Activated CD8-positive, alpha-beta T cell treated with anti-CD3 and anti-CD28 coated beads, Interleukin-2, amount 10 ng/mL, durations not matched to agents 7 days and 5 days (primary cell): ENCODE measurements at places on chromosomes 7 and 10.

GRCh38 chr7:50425318-50425717 lies 24.8 kb downstream of the FIGNL1 start:
- H3K27ac ChIP-seq = no peak overlapping the region
- no peaks in the 10 kb centered on the region for H3K36me3 ChIP-seq
- no peaks in the 10 kb centered on the region for H3K27me3 ChIP-seq
- H3K4me3 ChIP-seq = no peak overlapping the region
- no peak for DNase-seq

DNA sequence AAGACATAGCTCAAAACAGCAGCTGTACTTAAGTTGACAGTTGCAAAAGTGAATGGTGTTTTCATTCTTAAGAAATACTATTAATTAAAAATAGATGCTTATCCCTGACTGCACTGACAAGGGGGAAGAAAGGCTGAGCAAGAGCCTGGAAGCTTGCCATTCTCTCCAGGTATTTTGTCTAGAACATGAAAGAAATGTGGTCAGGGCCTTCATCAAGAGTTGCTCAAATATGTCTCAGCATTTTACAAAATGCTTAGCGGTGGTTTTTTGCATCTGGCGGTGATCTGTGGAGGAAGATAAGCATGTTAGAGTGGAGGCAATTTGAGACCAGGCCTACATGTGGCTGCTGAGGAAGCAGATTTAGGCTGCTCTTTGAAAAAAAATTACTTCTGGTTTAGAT lies 46.4 kb upstream of the CC2D2B start:
- DNase-seq = no peak
- peaks cover 2% of the 10 kb centered on the region for H3K36me3 ChIP-seq
- H3K4me3 ChIP-seq = no peak overlapping the region
- H3K27ac ChIP-seq = no peak overlapping the region

GRCh38 chr10:33120700-33121099 lies 162.7 kb upstream of the ITGB1 start:
- no peak overlapping the region for H3K4me3 ChIP-seq
- no peaks in the 10 kb centered on the region for H3K27me3 ChIP-seq
- H3K36me3 ChIP-seq = peaks cover 7% of the 10 kb centered on the region

DNA sequence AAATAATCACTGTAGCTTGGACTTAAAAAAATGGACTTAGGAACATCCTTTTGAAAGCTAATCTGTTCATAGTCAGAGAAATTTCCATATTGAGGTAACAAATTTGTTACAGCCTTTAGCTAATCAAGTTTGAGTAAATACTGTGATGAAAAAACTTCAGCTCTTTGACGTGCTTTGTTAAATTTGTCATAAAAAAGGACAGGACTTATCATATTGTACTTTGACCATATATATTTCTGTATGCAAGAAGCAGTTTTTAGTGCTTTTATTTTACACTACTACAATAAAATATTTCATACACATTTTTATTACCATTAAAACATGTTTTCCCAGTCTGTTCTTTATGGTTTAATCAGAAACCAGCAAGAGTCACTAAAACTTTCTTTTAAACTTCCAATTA lies 14.5 kb upstream of the CYCS start:
- no peaks in the 10 kb centered on the region for H3K4me1 ChIP-seq
- H3K27me3 ChIP-seq = no peaks in the 10 kb centered on the region
- no peak overlapping the region for H3K27ac ChIP-seq
- H3K4me3 ChIP-seq = no peak overlapping the region

DNA sequence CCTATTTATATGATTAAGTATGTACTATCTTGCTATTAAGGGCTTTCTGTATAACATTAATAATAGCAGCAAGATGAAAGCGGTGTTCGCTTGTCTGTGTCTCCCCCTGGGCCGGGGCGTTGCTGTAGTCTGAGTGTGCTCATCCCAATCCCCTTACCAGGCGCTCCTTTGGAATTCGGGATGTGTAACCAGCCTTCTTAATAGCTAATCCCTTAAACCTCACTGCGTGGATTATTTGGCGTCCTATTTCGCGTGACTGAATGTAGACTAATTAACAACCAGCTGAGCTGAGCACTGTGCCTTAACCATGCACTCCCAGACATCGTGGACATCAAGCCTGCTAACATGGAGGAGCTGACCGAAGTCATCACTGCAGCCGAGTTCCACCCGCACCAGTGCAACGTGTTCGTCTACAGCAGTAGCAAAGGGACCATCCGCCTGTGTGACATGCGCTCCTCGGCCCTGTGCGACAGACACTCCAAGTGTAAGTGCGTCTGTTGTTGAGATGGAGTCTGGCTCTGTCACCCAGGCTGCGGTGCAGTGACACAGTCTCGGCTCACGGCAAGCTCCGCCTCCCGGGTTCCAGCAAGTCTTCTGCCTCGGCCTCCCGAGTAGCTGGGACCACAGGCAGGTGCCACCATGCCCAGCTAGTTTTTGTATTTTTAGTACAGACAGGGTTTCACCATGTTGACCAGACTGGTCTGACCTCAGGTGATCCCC lies 36.6 kb downstream of the BNIP3 start:
- DNase-seq = no peak
- H3K4me3 ChIP-seq = no peak overlapping the region
- H3K27me3 ChIP-seq = no peaks in the 10 kb centered on the region
- H3K4me1 ChIP-seq = no peaks in the 10 kb centered on the region
- H3K36me3 ChIP-seq = peaks cover 56% of the 10 kb centered on the region

- H3K36me3 ChIP-seq = peaks cover 38% of the 10 kb centered on the region
- H3K27me3 ChIP-seq = no peaks in the 10 kb centered on the region
- no peak overlapping the region for H3K4me3 ChIP-seq
- no peak for DNase-seq
- H3K4me1 ChIP-seq = peaks cover 4% of the 10 kb centered on the region
Measured at GRCh38 chr10:98208925-98209324, 59.1 kb downstream of the LOXL4 start.

DNA sequence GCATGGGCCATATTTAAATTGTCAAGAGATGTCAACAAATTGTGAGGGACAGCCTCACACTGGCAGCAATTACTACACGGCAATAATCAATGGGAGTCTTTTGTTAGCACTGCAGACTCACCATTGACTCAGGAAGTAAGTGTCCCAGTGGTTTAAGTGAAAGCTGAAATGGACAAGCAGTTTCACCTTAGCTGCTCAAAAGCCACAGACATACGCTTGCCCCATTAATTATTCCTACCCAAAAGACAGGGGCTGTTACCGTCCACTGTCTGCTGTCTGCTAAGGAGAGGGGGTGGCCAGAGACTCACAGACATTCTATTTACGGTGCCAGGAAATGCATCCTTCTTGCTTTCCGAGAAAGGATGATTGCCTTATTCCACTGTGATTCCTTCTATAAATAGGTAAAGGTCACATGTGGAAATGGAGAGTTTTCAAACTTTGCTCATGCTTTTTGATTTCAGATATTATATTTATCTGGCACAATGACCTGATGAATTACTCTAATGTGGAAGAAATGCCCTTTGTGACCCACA lies 309.7 kb upstream of the NFE2L3 start:
- H3K4me1 ChIP-seq = no peaks in the 10 kb centered on the region
- H3K36me3 ChIP-seq = no peaks in the 10 kb centered on the region
- H3K4me3 ChIP-seq = no peak overlapping the region
- no peak overlapping the region for H3K27ac ChIP-seq

- DNase-seq = no peak
- no peak overlapping the region for H3K4me3 ChIP-seq
- no peaks in the 10 kb centered on the region for H3K27me3 ChIP-seq
Measured at GRCh38 chr10:94183666-94184264, 179.0 kb downstream of the NOC3L start.
